ENCODE measurements at places on chromosomes 7 and 10. TPM values are rescaled to one million over a fixed set of nuclear protein-coding genes. Genes with fewer than 3 reads are reported as not detected.

The STK31 gene
- total RNA-seq, result 0.49 TPM

The UTF1 gene
- not detected for total RNA-seq

The MYL7 gene
- total RNA-seq, result not detected

The PIK3AP1 gene
- 0.67 TPM for total RNA-seq

The COBL gene
- total RNA-seq, result 4.2 TPM

The LRRC18 gene
- not detected for total RNA-seq

The SLC26A4 gene
- 0.02 TPM for total RNA-seq

The ERVW-1 gene
- not detected for total RNA-seq

The ACBD7 gene
- 0.80 TPM for total RNA-seq

The HSPB1 gene
- total RNA-seq, result 1,196 TPM

All from A549 treated with CORT108297 at 1 μM for 4 hours (cell line).